Spinal cord (tissue), 10 donors: ENCODE measurements at places on chromosomes 1 and 21. TPM values are rescaled to one million over a fixed set of nuclear protein-coding genes. Genes with fewer than 3 reads are reported as not detected.

DNA sequence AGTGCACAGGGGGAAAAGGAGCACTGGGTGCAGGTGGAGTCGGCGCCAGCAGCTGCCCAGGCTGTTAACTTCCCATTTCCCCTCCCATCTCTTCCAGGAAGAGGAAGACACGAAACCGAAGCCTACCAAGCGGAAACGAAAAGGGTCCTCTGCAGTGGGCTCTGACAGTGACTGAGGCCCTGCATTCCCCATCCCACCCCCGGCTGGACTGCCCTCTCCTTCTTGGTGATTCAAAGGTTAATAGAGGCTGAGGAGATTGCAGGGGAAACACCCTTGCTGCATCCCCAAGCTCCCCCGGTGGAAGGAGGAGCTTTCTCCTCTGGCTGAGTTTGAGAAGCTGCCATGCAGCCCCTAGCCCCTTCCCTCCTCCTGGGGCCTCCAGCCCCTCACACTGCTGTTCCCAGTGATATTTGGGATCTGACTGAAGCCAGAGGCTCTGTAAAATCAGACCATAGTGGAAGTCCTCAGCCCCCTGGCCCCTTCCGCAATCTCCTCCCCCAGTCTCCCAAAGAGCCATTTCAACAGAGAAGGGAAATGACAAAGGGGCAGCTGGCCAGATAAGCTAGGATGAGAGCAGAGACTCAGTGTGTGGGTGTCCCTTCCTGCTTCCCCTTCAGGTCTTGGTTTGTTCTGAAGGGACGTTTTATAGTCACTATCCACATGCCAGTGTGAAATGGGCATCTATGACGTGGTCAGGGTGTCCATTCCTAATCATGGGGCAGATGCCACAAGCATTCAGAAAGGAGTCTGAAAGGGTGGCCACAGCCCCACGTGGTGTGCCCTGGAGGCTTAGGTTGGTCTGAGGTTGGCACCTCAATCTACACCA is 1.9 kb upstream of the SLC27A3 start:
- H3K4me1 ChIP-seq, result peaks cover 38% of the 10 kb centered on the region
- peaks cover 60% of the 10 kb centered on the region for H3K36me3 ChIP-seq
- no peak overlapping the region for H3K4me3 ChIP-seq

DNA sequence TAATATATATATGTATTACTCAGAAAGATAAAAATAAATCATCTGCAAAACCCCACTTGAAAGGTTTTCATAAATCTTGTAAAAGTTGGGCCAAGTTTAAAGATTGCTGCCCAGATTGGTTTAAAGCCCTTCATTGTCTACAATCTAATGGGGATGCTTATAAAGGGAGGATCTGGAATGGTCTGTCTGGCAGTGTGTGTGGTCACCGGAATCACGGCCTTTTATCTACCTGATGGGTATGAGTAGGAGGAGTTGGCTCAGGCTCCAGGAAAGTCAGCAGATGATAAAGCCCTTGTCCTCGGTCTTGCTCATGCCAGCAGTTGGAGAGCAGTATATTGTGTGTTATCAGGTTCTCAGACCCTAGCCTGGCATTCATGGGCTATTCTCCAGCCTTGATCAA is 197.7 kb downstream of the ROR1 start:
- no peak overlapping the region for H3K27ac ChIP-seq
- H3K4me3 ChIP-seq, result no peak overlapping the region
- DNase-seq, result no peak
- no peaks in the 10 kb centered on the region for H3K36me3 ChIP-seq

GRCh38 chr21:31530897-31531705 is 128.4 kb upstream of the SOD1 start:
- H3K4me1 ChIP-seq, result peaks cover 22% of the 10 kb centered on the region
- H3K27me3 ChIP-seq, result no peaks in the 10 kb centered on the region

DNA sequence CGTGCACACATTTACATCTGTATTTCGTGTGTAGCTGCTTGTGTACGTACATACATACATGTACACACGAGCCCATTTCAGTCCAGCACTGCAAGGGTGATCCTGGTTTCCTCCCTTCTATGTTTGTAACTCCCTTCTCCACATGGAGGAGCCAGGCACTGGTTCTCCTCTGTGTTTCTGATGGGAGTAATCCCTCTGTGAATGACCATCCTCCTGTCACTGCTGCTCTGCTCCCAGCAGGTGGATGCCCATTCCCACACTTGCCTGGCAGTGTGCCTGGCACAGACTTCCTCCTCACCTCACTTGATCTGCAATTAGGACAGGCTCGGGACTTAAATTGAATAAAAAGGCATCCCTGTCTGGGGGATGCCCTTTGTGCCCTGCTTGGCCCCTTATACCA is 37.1 kb downstream of the TRAPPC10 start:
- H3K27ac ChIP-seq, result no peak overlapping the region
- peaks cover 29% of the 10 kb centered on the region for H3K4me1 ChIP-seq
- H3K36me3 ChIP-seq, result peaks cover 22% of the 10 kb centered on the region
- H3K4me3 ChIP-seq, result no peak overlapping the region
- no peaks in the 10 kb centered on the region for H3K27me3 ChIP-seq

- no peak overlapping the region for H3K4me3 ChIP-seq
- peaks cover 5% of the 10 kb centered on the region for H3K4me1 ChIP-seq
- DNase-seq, result no peak
- no peak overlapping the region for H3K27ac ChIP-seq
- H3K27me3 ChIP-seq, result no peaks in the 10 kb centered on the region
- H3K36me3 ChIP-seq, result no peaks in the 10 kb centered on the region
Measured at GRCh38 chr1:42973286-42973685, 14.6 kb upstream of the SLC2A1 start.

GRCh38 chr1:93729502-93729901 is 47.9 kb upstream of the BCAR3 start:
- no peak overlapping the region for H3K4me3 ChIP-seq
- peaks cover 9% of the 10 kb centered on the region for H3K4me1 ChIP-seq
- H3K36me3 ChIP-seq, result no peaks in the 10 kb centered on the region
- peaks cover 4% of the 10 kb centered on the region for H3K27me3 ChIP-seq
- H3K27ac ChIP-seq, result no peak overlapping the region

DNA sequence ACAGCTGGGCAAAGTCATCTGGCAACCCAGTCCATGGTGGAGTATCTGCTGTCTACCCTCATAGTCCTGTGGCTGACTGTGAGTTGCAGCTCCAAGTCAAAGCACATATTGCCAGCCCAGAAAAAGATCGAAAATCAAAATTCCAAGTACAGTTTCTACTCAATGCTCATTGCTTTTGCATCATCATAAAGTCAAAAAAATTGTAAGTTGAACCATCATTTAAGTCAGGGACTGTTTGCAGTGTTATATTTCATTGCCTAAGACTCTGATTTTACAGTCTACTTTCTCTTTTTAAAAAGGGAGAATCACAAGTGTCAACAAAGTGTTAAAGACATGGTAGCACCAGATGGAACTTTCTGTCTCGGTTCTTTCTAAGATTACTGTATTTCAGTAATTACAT is 22.7 kb upstream of the MAN1C1 start:
- no peaks in the 10 kb centered on the region for H3K4me1 ChIP-seq
- H3K4me3 ChIP-seq, result no peak overlapping the region
- H3K27ac ChIP-seq, result no peak overlapping the region
- DNase-seq, result no peak

GRCh38 chr21:36718951-36719501 is 20.1 kb downstream of the SIM2 start:
- H3K4me1 ChIP-seq, result peaks cover 4% of the 10 kb centered on the region
- peaks cover 21% of the 10 kb centered on the region for H3K27me3 ChIP-seq
- DNase-seq, result no peak
- no peak overlapping the region for H3K27ac ChIP-seq

DNA sequence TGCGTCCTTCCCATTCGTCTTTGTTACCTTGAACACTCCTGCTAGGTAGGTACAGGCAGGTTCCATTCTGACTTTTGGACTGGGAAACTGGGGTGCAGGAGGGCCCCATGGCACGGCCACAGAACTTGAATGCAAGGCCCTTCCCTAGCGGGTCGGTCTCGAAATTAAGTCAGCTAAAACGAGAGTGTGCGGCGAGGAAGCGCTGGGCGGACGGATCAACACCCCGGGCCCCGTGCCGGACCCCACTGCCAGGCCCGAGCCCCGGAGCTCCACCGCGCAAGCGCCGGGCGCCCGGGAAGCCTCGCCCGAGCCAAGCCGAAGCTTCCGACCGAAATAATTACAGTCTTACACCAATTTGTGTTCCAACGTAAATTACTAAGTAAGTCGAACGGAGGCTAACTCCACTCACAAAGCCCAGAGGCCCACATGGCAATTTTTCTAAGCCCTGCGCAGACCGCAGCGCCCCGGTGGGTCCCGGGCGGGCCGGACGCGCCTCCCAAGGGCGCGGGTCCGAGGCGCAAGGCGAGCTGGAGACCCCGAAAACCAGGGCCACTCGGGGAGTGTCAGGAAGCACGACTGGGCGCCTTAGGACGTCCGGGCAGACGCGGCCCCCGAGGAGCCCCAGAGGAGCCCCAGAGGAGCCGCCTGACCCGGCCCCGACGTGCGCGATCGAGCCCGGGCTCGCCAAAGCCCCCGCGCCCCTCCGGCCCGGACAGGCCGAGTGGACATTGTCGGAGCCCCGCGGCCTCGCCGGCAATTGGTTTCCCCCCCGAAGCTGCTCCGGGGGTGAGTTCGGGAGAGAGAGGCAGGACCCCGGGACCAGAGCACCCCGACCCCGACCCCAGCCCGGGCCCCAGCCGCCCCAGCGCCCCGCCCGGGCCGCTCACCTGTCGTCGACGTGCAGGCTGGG is 624 bp downstream of the RIPK4 start:
- no peak overlapping the region for H3K27ac ChIP-seq
- no peak for DNase-seq
- H3K36me3 ChIP-seq, result no peaks in the 10 kb centered on the region
- H3K4me3 ChIP-seq, result no peak overlapping the region
- H3K4me1 ChIP-seq, result peaks cover 27% of the 10 kb centered on the region

DNA sequence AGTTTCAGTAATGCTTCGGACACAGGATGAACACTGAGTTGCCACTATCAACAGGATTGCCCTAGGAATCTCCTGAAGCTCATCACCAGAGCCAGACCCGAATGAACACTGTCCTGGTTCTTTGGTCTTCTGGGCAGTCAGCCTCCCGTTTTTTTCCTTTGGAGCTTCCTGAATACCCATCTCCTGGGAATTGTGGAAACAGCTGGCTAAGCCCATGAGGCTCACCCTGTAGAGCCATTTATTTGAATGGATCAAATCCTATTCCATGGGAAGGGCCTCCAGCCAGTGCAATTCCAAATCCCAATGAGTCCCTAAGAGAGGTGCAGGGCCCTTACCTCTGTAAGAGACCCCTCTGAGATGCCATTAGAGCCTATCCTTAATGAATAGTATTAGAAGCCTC is 5.9 kb downstream of the RCSD1 start:
- DNase-seq, result no peak
- no peak overlapping the region for H3K27ac ChIP-seq
- H3K4me1 ChIP-seq, result peaks cover 8% of the 10 kb centered on the region
- peaks cover 40% of the 10 kb centered on the region for H3K27me3 ChIP-seq
- no peak overlapping the region for H3K4me3 ChIP-seq

Gene CD2
- not detected for polyA plus RNA-seq

Gene KCNA3
- 4.9 TPM for polyA plus RNA-seq

Gene GPR37L1
- polyA plus RNA-seq, result 5.8 TPM

Gene OR2L8
- not detected for polyA plus RNA-seq

Gene CLIC6
- polyA plus RNA-seq, result 1.2 TPM

Gene PM20D1
- polyA plus RNA-seq, result 0.68 TPM
